ENCODE measurements at places on chromosomes 6 and 20. TPM values are rescaled to one million over a fixed set of nuclear protein-coding genes. Genes with fewer than 3 reads are reported as not detected.

The TRIM38 gene
- total RNA-seq = 10.0 TPM

The COL12A1 gene
- total RNA-seq = 151 TPM

The OR2H1 gene
- total RNA-seq = not detected

The GPLD1 gene
- 0.73 TPM for total RNA-seq

The CD24 gene
- total RNA-seq = not detected

The SIRPB1 gene
- total RNA-seq = 0.37 TPM

The CCM2L gene
- total RNA-seq = not detected

The LAMA5 gene
- 88.8 TPM for total RNA-seq

The ADISSP gene
- 40.7 TPM for total RNA-seq

The PRDM13 gene
- not detected for total RNA-seq

The DEFB128 gene
- not detected for total RNA-seq

The LY6G6D gene
- not detected for total RNA-seq

The FOXF2 gene
- 5.5 TPM for total RNA-seq

The PTGIS gene
- 19.0 TPM for total RNA-seq

The TRIM10 gene
- not detected for total RNA-seq

The MTO1 gene
- 32.0 TPM for total RNA-seq

The TMEM170B gene
- 2.9 TPM for total RNA-seq

The TFAP2D gene
- total RNA-seq = not detected

The EPHA7 gene
- total RNA-seq = 0.39 TPM

The NFATC2 gene
- total RNA-seq = under 0.01 TPM

The ADGB gene
- not detected for total RNA-seq

The DPPA5 gene
- total RNA-seq = not detected

The SALL4 gene
- total RNA-seq = 1.5 TPM

The OPRL1 gene
- 0.37 TPM for total RNA-seq

The ZFP57 gene
- 2.7 TPM for total RNA-seq

The PNPLA1 gene
- not detected for total RNA-seq

The AURKA gene
- 29.4 TPM for total RNA-seq

The MLIP gene
- total RNA-seq = not detected

The RPRD1B gene
- 22.9 TPM for total RNA-seq

The TRIM40 gene
- not detected for total RNA-seq

The SLC22A2 gene
- total RNA-seq = not detected

The TINAG gene
- not detected for total RNA-seq

The TMEM200A gene
- 4.1 TPM for total RNA-seq

The F13A1 gene
- not detected for total RNA-seq

The AKIRIN2 gene
- 14.5 TPM for total RNA-seq

The ARG1 gene
- total RNA-seq = not detected

The LRRN4 gene
- total RNA-seq = not detected

The COL9A1 gene
- not detected for total RNA-seq

The EPPIN gene
- total RNA-seq = not detected

The RSPO3 gene
- total RNA-seq = not detected

All from subcutaneous preadipocyte (primary cell).